AG09319 (cell line): ENCODE measurements at places on chromosomes 1 and 21.

GRCh38 chr1:1069711-1070676 lies 4.1 kb downstream of the RNF223 start:
- no peak for DNase-seq

DNA sequence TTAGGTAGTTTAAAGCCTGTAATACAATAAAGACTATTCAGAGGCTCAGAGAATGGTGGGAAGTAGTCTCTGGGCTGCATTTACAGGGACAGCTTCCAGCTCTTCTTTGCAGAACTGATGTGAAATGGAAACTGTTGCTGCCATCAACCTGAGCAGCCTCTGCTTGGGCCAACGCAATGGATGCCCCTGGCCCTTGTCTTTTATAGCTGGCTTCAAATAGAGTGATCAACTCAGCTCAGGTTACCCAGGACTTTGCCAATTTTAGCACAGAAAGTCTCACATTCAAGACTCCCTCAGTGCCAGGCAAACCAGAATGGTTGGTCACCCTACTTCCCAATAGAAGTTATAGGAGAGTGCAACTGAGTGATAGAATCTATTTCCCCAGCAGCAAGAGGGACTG lies 18.1 kb upstream of the GALNT2 start:
- no peak for DNase-seq

DNA sequence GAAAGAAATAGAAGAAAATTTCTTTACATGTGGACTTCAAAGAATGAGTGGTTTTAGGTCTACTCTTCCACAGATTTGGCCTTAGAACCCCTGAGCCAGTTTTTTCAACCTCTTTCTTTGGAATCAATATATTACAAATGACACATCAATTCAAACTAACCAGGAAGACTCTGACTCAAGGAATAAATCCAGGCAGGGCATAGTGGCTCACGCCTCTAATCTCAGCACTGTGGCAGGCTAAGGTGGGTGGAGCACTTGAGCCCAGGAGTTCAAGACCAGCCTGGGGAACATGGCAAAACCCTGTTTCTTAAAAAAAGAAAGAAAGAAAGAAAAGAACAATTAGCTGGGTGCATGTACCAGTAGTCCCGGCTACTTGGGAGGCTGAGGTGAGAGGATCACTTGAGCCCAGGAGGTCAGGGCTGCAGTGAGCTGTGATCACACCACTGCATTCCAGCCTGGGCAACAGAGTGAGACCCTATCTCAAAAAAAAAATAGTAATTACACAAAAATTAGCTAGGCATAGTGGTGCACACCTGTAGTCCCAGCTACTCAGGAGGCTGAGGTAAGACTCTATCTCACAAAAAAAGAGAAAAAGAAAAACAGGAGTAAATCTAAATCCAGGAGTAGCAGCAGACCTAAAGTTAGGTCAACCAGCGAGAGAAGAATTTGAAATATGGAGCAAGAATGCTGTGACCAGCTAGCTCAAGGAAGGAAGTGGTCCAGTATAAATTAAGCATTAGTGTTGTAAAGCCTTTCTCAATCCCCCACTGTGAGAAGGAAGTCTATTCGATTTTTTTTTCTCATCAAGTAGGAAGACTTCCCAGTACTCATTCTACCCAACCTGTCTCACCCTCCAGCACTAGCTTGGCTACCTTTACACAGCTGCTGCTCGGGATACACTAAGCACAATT lies 1.9 kb downstream of the SORT1 start:
- no peak for DNase-seq

- DNase-seq = no peak
Measured at GRCh38 chr1:39688706-39689105, 2.5 kb downstream of the HPCAL4 start.

DNA sequence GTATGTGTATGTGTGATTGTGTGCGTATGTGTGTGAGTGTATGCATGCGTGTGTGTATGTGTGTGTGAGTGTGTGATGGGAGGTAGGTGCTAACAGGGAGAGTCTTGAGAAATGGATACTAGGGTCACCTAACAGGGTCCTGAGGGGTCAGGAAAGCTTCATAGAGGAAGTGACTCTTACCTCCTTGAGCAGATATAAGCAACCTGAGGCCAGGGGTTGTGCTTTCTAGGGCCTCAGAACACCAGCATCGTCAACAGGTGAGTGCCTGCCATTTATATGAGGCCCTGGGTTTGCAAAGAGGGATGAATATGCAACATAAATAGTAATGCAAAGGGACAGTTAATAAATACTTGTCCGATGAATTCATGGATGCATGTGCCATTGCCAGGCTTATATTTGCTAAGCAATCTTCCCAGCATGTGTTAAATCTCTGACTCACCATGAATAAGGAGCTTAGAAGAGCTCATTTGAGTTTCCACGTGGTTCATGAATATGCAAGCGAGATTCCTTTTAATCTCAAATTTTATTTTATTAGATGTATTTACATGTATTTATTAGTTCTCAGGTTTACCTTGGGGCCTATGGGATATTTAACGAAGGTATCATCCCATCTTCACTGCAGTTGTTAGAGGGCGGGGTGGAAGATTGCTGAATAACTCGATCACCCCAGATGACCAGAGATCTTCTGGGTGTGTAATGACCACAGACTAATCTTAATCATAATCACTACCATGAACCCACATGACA lies 438.3 kb downstream of the CAMTA1 start:
- peak; percentile 56 for DNase-seq

DNA sequence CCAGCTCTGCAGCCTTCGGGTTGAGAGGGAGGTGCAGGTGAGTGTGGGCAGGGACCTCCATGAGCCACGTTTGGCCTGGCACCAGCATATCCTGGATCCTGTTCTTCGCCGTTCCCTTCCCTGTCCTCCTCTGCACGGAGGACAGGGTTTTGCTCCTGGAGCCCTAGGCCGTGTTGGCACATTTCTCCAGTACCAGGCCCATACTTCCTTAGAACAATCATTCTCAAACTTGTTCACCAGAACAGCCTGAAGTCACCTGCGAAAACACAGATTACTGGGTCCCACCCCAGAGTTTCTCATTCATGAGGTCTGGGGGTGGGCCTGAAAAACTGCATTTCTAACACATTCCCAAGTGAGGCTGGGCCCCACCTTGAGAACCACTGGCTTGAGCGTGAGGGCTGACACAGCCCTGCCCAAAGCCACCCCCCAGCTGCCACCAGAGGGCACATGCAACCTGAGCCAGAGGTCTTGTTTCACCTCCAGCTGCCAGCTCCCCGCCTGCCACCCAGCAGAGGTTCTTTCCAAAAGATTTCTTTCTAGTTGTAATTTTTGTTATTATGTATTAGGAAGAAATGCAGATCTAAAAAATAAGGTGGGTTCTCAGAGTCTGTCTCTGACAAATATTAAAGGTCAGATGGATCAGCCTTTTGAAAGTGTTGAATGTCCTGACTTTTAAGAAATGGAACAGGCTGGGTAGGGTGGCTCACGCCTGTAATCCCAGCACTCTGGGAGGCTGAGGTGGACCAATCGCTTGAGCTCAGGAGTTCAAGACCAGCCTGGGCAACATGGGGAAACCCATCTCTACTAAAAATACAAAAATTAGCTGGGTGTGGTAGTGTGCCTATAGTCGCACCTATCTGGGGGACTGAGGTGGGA lies 39.6 kb upstream of the LDLRAP1 start:
- no peak for DNase-seq

DNA sequence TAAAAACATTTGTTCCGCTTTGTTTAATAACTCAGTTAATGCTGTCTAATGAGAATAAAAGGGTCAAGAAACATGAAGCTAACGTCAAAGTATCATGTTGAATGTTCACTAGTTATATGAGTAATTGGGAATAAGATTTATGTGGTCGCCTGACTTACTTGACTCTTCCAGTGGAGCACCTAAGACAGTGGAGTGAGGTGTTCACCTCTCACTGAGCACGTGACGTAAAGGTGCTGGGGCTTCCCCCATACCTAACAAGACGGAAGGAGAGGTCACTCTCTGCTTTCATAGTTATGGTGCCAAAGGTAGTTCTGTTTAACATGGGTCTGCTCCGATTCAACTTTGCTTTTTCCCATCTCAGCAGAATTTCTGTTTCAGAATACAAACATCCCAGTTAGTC lies 686 bp downstream of the KMO start:
- no peak for DNase-seq

- DNase-seq = no peak
Measured at GRCh38 chr1:233294913-233295236, 650 bp downstream of the PCNX2 start.
